ENCODE measurements at places on chromosomes 7 and 10.

GRCh38 chr7:148624735-148625134, 34.2 kb downstream of the C7orf33 start:
- DNase-seq = peak; percentile 65

DNA sequence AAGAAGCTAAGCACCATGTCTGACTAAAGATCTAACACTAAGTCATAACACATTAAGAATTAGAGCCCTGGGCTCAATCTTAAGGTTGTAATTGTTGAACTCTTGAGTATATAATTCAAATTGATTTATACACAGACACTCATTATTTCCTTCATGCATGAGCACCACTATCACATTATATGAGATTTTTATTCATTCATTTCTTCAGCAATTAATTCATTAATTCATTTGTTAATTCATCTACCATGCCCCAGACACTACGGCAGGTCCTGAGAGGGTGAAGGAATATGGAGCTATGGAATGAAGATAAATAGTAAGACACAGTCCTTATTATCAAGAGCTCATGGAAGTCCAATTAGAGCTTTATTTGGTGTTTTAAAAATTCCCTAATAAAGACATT, 41.9 kb downstream of the ETV1 start:
- no peak for DNase-seq

DNA sequence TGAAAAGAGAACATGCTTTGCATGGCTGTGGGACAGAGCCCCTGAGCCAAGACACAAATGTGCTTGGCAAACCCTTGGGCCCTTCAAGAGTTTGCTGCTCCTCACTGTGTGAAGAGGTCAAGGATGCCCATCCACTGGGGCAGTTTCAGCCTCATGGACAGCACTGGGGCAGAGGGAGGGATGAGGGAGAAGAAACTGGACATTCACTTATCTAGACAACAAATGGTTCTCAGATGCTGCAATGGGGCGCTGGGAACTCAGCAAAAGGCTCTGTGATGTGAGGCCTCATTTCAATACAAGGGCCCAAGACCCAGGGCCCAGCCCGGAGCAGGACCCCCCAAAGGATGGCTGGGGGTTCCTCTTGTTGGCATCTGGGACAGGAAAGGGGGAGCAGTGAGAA, 49.1 kb downstream of the EBF3 start:
- no peak for DNase-seq

DNA sequence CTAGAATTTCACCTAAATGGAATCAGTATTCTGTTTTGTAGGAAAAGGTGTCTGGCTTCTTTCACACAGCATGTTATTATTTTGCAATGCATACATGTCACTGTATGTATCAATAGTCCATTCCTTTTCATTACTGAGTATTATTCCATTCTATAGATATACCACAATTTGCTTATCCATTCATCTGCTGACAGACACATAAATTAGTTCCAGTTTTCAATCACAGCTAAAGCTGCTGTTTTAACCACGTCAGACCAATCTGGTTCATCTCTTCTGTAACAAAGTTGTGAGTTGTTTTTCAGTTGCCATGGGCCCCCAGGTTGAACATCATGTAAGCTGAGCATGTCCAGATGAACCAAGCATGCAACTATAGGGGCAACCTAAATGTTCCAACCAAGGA, 282.1 kb upstream of the MKLN1 start:
- no peak for DNase-seq

- no peak for DNase-seq
Observed at GRCh38 chr7:87877366-87878040, 1.2 kb downstream of the DBF4 start.

GRCh38 chr10:60594476-60595051, 183.7 kb upstream of the CDK1 start:
- no peak for DNase-seq

DNA sequence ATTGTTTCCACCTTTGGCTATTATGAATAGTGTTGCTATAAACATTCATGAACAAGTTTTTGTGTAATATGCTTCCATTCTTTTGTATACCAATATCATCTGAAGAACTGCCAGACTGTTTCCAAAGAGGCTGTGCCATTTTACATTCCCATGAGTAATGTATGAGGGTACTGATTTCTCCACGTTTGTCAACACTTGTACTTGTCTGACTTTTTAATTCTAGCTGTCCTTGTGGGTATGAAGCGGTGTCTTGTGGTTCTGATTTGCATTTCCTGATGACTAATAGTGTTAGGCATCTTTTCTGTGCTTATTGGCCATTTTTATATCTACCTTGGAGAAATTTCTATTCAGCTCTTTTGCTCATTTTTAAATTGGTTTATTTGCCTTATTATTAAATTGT, 52.8 kb downstream of the LSMEM1 start:
- no peak for DNase-seq

DNA sequence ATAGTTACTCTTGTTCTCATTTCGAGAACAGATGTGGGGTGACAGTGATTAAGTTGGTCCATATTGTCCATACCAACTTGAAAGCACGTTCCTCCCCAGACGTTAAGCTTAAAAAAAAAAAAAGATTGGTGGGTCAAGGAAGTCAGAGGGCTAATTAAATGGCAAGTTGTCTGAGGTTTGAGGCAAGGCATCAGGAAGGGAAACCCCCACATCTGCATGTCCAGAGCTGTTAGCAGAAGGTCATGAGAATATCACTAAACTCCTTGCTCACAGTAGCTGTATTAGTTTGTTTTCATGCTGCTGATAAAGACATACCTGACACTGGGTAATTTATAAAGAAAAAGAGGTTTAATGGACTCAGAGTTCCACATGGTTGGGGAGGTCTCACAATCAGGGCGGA, 415.6 kb upstream of the FZD8 start:
- DNase-seq = no peak

- DNase-seq = no peak
Observed at GRCh38 chr7:49172639-49173038, 248.3 kb downstream of the CDC14C start.

All from NCI-H1694 treated with DMSO at 0.1 percent for 48 hours (cell line).